ENCODE measurements at places on chromosomes 2 and 18.

- DNase-seq = no peak
Measured at GRCh38 chr2:79713131-79713785, 200.4 kb downstream of the CTNNA2 start.

GRCh38 chr2:15049096-15049993, 416.8 kb downstream of the LRATD1 start:
- DNase-seq = no peak

DNA sequence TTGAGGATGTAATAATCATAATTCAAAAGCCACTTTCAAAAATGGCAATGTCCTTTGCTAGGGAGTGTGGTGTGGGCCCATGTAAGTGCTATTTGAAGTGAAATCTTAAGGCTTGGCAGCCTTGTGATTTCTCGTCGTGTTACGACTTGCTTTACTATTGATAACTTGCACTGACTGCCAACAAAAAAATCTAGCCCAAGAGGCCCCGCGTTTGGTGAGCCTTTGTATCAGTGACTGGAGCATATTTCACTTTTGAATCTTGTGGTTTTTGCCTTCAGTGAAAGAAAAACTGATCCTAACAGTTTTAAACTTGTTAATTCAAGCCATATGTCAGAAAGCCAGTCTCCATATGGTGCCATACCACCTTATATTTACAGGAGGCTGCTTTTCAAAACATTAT, 248.0 kb downstream of the TMEM182 start:
- DNase-seq = no peak

GRCh38 chr2:241576293-241576654, 17.7 kb downstream of the BOK start:
- no peak for DNase-seq

Measured in 8988T (cell line).